Muscle of arm (tissue), 14 donors: ENCODE measurements at places on chromosomes 1 and 21. TPM values are rescaled to one million over a fixed set of nuclear protein-coding genes. Genes with fewer than 3 reads are reported as not detected.

- no peak for DNase-seq
Observed at GRCh38 chr1:92701147-92701546, 83.8 kb downstream of the EVI5 start.

DNA sequence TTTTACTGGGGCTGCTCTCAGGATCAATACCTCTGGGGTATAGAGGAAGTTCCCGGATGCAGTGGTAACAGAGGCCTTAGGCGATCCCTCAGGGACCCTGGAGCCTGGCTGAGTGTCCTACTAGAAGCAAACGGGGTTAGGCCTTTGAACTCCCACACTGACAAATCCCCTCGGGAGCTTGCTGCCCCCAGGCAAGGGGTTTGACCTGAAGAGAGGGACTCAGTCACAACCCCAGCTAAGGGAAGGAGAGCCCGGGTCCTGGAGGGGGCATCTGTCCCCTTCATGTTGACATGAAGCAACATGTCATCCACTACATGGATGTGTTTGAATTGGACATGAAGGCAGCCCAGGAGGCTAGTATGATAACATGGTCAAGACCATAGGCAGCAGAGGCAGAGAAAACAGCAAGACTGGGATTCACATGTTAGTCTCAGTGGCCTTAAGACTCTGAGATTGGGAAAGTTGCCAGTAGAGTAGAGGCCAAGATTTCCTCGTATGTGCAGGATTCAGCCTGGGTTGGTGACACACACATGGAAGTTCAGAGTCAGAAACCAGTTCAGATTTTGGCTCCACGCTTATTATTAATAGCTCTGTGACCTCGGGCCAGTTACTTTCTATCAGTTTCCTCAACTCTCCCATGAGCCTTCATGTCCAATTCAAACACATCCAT lies 101.5 kb downstream of the KCNN3 start:
- DNase-seq: no peak

Gene MORC3
- 53.5 TPM for polyA plus RNA-seq

DNA sequence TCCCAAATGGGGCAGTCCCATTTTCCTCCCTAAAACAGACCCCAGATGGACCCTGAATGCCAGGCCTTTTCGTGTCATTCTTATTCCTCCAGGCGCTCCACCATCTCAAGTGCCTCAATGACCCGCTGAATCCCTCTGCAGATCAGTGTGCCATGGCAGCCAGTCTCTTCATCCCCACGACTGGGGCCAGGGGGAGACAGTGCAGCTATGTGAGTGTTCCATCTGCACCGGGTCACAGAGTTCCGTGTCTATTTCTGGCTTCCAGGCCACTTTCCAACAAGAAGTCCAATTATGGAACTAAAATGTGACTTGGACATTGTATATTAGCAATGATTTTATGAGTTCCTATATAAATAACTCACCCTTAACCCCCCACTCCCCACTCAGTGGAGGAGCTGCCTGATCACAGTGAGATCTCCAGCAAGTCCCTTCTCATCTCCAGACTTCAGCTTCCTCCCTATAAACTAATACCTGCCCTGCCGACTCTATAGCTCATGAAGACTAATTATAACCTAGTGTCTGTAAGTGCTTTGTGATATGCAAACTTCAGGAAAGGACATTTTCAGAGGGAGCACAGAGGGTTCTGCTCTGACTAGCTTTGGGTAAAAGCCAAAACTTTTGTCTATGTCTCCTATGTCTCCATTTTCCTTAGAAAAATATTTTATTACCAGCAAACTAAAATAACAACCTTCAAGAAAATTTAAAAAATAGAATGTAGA lies 56.3 kb upstream of the NFASC start:
- no peak for DNase-seq

Gene SLC25A33
- polyA plus RNA-seq: 1.0 TPM

Gene AGMAT
- 3.3 TPM for polyA plus RNA-seq

DNA sequence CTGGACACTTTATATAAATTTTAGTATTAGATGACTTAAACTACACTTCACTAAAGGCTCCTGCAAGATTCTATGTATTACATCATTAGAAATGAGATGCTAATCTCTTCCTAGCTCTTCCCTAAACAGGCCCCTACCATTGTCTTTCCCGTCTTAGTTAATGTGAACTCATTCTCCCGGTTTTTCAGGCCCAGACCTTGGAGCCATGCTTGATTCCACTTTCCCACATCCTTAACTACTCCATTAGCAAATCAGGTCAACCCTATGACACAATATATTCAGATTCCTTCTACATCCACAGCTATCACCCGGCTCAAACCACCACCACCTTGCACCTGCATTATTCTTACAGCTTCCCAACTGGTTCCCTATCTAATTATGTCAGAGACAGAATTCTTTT lies 73.3 kb downstream of the NVL start:
- DNase-seq: no peak

Gene FAAH
- 13.0 TPM for polyA plus RNA-seq

DNA sequence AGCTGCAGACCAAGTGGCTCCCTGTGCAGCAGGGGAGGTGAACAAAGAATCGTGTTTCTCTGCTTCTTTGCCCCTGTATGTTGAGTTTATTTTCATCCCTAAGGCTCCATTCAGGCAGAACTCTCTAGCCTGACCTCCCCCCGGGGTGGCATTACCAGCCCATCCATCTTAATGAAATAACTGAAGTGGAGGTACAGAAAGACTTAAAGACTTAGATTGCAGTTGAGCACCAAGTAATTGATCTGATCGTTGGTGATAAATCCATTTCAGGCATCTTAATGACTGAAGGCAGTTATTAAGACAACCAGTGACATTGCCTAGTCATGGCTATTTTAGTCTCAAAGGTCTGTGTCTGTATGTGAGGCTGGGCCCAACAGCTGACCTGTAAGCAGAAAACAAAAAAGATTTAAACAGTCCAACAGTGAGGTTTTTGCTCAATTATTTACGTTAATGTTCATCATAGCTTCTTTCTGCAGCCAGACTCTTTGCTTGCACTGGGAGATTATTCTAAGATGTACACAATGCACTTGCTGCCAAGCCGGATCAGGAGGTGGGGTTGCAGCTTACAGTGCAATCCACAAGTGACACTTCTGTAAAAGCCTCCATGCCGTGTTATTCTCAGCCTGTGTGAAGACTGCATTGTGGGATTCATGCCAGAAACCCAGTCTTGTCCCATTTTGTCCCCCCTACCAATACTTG lies 363.0 kb upstream of the DUSP10 start:
- DNase-seq: no peak

- no peak for DNase-seq
Observed at GRCh38 chr21:39434950-39435349, 10.6 kb downstream of the LCA5L start.

- DNase-seq: no peak
Observed at GRCh38 chr1:111804776-111805175, 49.1 kb downstream of the DDX20 start.

DNA sequence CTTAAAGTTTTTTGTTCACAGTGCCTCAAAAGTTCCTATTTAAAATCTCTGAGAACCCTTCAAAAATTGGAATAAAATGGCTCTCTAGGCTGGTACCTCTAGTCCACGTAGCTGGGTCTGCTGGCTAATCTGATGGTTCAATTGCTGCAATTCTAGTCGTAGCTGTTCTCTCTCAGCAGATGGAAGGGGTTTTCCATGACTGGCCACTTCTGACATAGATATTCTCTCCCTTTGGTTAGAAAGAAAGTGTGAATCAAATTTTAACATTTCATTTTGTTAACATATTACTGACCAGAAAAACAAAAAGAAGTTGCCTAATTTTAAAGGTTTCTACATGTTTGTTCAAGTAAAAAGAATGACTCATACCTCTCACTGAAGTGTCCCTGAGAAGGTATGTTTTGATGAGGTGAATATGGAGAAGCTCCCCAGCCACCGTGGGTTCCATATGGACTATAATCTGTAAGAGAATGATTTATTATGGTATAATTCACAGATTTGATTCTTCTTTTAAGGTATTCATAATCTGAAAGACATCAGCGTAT lies 29.3 kb upstream of the SERPINC1 start:
- DNase-seq: no peak

Gene RRAGC
- 22.5 TPM for polyA plus RNA-seq

DNA sequence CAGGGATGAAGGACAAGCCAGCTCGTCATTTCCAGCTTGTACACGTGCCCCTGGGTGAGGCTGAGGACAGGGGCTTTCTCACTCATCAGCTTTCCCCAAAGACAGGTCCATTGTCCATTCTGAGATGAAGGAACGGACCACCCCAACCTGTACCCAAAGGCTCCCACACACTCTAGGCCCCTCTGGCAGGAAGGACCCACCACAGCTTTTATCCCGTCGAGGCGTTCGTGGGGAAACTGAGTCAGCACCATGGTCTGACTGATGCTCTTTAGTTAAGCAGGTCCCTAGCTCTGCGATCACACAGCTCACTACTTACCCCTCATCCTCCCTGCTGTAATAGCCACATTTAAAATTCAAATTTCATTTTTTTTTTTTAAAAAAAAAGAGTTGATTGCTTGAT lies 117.3 kb downstream of the AJAP1 start:
- no peak for DNase-seq

Gene EXTL1
- 2.3 TPM for polyA plus RNA-seq

- no peak for DNase-seq
Observed at GRCh38 chr1:212004895-212005608, 30.3 kb downstream of the INTS7 start.

DNA sequence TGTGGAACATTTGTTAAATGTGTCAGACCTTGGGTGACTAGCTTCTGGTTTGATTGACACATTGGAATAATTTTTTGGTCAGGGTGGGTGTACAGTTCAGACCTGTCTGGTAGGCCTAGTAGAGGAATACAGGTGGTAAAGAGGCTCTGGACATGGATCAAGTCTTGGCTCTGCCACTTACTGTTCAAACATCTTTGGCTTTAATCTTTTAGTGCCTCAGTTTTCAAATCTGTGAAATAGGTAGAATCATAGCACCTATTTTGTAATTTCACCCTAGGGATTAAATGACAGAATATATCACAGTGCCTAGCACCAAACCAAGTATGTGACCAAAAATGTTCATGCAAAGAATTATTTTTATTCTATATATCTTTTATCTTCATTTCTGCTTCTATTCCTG lies 340.4 kb downstream of the RPS6KC1 start:
- no peak for DNase-seq

DNA sequence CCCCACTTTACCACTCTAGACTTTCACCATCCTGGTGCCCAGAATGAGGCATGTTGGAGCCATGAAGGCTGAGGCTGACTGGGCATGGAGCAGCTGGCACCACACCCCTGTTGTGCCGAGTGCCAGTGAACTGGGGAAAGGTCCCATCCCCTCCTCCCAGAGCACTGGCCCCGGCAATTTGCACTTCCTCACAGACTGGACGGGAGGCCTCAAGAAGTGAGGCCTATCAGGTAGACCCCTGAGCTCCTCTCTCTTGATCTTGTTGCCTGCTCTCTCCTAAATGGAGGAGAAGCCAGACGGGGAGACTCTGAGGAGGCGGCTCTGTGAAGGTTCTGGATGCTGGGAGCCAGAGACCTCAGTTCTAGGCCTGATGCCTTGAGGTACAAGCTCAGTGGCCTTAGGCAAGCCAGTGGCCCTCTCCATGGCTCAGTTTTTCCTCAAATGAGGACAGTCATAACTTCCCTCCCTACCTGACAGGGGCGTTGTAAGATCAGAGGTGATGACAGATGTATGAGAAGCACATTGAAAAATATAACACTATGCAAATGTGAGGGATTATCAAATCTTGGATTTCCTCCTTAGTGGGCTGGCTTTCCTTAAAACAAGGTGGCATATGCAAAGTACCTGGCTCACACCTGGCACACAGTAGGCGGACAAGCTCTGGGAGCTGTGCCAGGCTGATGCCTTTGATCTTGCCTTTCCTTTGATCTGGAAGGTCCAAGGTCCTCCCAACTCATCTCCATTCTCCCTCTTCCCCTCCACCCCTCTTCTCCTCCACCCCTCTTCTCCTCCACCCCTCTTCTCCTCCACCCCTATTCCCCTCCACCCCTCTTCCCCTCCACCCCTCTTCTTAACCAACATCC lies 6.7 kb downstream of the GRHL3 start:
- DNase-seq: no peak
